ENCODE measurements at places on chromosomes 13 and 19.

- no peak for DNase-seq
- no peak overlapping the region for H3K4me3 ChIP-seq
- H3K36me3 ChIP-seq, result no peaks in the 10 kb centered on the region
- no peak overlapping the region for H3K27ac ChIP-seq
Observed at GRCh38 chr13:103772576-103772975, 706.4 kb upstream of the SLC10A2 start.

- H3K4me3 ChIP-seq, result peak overlapping the region; percentile 70
- no peak overlapping the region for H3K27ac ChIP-seq
- H3K4me1 ChIP-seq, result no peaks in the 10 kb centered on the region
- H3K27me3 ChIP-seq, result no peaks in the 10 kb centered on the region
Observed at GRCh38 chr13:37918116-37918714, 48.6 kb upstream of the TRPC4 start.

DNA sequence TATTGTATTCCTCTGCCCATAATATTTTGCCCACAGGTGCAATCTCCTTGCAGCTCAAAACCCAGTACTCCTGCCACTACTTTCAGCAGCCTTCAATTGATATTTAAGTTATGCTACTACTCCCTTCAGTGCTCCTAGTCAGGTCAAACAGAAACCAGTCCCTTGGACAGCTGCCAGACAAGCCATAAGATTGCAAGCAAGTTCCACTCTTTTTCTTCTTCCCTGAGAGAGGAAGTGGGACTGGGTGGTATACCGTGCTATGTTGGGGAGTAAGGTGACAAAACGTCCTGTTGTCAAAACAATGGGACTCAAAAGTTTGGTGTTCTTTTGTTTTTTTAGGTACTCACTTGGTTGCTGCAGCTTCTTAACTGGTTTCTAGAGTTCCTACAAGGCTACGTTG, 63.1 kb upstream of the FRY start:
- no peaks in the 10 kb centered on the region for H3K36me3 ChIP-seq
- DNase-seq, result peak; percentile 41
- H3K4me1 ChIP-seq, result peaks cover 6% of the 10 kb centered on the region
- no peak overlapping the region for H3K27ac ChIP-seq

DNA sequence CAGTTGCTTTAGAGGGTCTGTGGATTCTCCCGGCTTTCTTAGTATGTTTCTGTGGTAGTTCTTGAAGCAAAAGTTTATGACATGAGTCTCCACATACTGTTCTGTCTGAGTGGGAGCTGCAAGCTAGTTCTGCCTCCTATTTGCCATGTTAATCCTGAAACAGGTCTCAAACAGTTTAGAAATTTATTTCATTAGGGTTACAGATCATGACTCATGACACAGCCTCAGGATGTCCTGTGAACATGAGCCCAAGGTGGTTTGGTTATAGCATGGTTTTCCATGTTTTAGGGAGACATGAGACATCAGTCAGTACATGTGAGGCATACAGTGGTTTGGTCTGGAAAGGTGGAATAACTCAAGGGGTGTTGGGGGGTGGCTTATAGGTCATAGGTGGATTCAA, 77.5 kb downstream of the FNDC3A start:
- H3K27me3 ChIP-seq, result no peaks in the 10 kb centered on the region
- no peaks in the 10 kb centered on the region for H3K36me3 ChIP-seq
- DNase-seq, result no peak
- H3K4me1 ChIP-seq, result peaks cover 2% of the 10 kb centered on the region
- H3K4me3 ChIP-seq, result no peak overlapping the region

DNA sequence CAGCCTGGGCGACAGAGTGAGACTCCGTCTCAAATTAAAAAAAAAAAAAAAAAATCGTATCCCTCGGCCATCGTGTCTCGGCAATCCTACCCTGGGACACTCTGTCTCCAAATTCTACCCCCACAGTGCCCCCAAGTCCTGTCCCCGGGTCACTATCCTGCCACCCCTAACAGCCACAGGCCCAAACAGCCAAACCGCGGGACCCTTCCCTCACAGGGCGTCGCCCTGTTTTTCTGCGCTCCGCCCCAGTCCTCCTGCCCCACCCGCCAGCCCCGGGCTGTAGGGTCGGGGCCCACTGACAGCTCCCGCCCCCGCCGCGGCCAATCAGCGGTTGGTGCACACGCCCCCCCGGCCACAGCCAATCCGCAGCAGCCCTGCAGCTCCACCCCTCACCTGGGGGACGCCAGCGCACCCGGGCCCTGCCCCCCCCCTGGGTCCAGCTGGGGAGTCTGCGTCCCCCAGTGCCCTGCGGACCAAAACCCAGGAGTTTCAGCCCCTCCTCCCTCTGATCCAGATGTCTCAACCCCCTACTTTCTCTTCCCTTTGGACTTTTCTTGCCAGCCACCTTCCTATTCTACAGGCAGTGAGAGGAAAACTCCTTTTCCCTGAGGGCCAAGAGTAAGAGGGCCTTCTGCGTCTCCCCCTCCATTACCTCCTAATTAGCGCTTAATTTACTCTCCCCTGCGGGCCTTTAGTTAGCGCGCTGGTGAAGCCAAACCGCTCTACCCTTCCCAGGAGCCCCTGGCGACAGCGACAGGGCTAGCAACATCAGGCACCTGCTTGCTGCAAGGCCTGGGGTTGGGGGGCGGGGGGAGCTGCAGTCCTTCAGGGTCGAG, 1.5 kb upstream of the BCAT2 start:
- peak; percentile 68 for DNase-seq
- H3K4me3 ChIP-seq, result peak overlapping the region; percentile 47
- H3K4me1 ChIP-seq, result peaks cover 22% of the 10 kb centered on the region
- peak overlapping the region; percentile 9 for H3K27ac ChIP-seq
- peaks cover 17% of the 10 kb centered on the region for H3K36me3 ChIP-seq
- no peaks in the 10 kb centered on the region for H3K27me3 ChIP-seq

GRCh38 chr13:84844473-84844872, 954.7 kb downstream of the SLITRK6 start:
- H3K27ac ChIP-seq, result no peak overlapping the region
- no peaks in the 10 kb centered on the region for H3K4me1 ChIP-seq
- no peaks in the 10 kb centered on the region for H3K27me3 ChIP-seq

GRCh38 chr19:45146251-45146650, 14.5 kb downstream of the NKPD1 start:
- no peak for DNase-seq
- H3K27me3 ChIP-seq, result no peaks in the 10 kb centered on the region
- peaks cover 88% of the 10 kb centered on the region for H3K36me3 ChIP-seq
- no peak overlapping the region for H3K27ac ChIP-seq
- peaks cover 2% of the 10 kb centered on the region for H3K4me1 ChIP-seq

- peak overlapping the region; percentile 75 for H3K27ac ChIP-seq
- peaks cover 20% of the 10 kb centered on the region for H3K4me1 ChIP-seq
- no peak overlapping the region for H3K4me3 ChIP-seq
- peak; percentile 90 for DNase-seq
- no peaks in the 10 kb centered on the region for H3K27me3 ChIP-seq
- no peaks in the 10 kb centered on the region for H3K36me3 ChIP-seq
Observed at GRCh38 chr19:4633140-4633967, 6.0 kb upstream of the TNFAIP8L1 start.

GRCh38 chr13:111171629-111172028, 56.5 kb downstream of the ARHGEF7 start:
- H3K36me3 ChIP-seq, result peaks cover 27% of the 10 kb centered on the region
- H3K4me1 ChIP-seq, result peaks cover 10% of the 10 kb centered on the region
- H3K27me3 ChIP-seq, result no peaks in the 10 kb centered on the region
- no peak for DNase-seq

DNA sequence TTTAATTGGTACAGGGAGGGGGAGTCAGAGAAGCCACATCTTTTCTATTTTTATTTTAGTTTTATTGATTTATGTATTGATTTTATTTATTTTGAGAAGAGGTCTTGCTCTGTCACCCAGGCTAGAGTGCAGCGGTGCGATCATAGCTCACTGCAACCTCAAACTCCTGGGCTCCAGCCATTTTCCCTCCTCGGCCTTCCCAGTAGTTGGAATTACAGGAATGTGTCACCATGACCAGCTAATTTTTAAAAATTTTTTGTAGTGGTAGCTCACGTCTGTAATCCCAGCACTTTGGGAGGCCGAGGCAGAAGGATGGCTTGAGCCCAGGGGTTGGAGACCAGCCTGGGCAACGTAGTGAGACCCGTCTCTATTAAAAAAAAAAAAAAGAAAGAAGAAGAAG, 4.1 kb downstream of the IL27RA start:
- H3K4me1 ChIP-seq, result peaks cover 11% of the 10 kb centered on the region
- no peak overlapping the region for H3K4me3 ChIP-seq
- DNase-seq, result no peak
- no peak overlapping the region for H3K27ac ChIP-seq
- no peaks in the 10 kb centered on the region for H3K27me3 ChIP-seq
- no peaks in the 10 kb centered on the region for H3K36me3 ChIP-seq

- H3K27ac ChIP-seq, result no peak overlapping the region
- H3K27me3 ChIP-seq, result no peaks in the 10 kb centered on the region
- DNase-seq, result no peak
- H3K4me3 ChIP-seq, result no peak overlapping the region
Observed at GRCh38 chr13:71721104-71721503, 145.9 kb downstream of the DACH1 start.

DNA sequence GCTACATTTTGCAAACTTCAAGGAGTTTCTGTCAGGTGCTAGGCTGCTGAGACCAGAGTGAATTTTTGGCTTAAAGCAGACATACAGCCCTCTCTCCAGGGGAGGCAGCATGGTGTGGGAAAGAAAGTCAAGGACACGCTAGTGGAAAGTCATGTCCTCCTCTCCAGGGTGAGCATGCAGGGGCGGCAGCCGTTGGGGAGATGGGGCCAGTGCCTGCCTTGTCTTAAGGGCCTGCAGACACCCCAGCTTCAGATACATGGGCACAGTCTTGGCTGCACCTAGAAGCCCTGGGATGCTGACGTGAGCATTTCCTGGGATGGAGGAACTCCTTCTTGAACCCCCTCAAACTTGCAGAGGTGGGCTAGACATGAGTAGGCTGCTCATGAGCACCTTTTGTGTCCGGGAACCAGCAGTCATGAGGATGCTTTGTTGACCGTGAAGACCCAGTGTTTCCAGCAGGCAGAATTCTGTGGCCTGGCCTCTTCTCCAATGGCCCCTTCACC, 43.3 kb upstream of the PEPD start:
- H3K36me3 ChIP-seq, result no peaks in the 10 kb centered on the region
- no peak overlapping the region for H3K4me3 ChIP-seq
- no peaks in the 10 kb centered on the region for H3K27me3 ChIP-seq
- no peaks in the 10 kb centered on the region for H3K4me1 ChIP-seq

DNA sequence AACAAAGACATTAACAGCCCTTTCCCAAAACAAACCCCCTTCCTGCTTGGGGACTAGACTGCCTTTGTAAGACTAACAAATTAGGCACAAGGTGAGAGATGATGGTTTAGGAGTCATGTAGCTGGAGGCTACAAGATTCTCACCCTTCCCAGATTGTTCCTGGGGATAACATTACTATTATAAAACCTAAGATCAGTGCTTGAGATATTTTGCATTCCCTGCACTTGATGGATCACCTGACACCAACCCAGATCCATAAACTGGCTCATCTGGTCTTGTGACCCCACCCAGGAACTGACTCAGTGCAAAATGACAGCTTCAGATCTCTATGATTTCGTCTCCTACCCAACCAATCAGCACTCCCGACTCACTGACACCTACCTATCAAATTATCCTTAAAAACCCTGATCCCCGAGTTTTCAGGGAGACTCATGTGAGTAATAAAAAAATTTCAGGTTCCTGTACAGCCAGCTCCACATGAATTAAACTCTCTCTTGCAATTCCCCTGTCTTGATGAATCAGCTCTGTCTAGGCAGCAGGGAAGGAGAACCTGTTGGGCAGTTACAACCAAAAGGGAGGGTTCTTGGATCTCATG, 2.4 kb upstream of the ZNF616 start:
- H3K27me3 ChIP-seq, result no peaks in the 10 kb centered on the region
- H3K36me3 ChIP-seq, result no peaks in the 10 kb centered on the region
- H3K4me3 ChIP-seq, result no peak overlapping the region
- no peak overlapping the region for H3K27ac ChIP-seq
- H3K4me1 ChIP-seq, result no peaks in the 10 kb centered on the region
- no peak for DNase-seq

- DNase-seq, result peak; percentile 45
- H3K4me1 ChIP-seq, result peaks cover 6% of the 10 kb centered on the region
- no peaks in the 10 kb centered on the region for H3K27me3 ChIP-seq
- no peak overlapping the region for H3K4me3 ChIP-seq
- peaks cover 5% of the 10 kb centered on the region for H3K36me3 ChIP-seq
Observed at GRCh38 chr19:48419158-48419920, 25.9 kb downstream of the GRIN2D start.

DNA sequence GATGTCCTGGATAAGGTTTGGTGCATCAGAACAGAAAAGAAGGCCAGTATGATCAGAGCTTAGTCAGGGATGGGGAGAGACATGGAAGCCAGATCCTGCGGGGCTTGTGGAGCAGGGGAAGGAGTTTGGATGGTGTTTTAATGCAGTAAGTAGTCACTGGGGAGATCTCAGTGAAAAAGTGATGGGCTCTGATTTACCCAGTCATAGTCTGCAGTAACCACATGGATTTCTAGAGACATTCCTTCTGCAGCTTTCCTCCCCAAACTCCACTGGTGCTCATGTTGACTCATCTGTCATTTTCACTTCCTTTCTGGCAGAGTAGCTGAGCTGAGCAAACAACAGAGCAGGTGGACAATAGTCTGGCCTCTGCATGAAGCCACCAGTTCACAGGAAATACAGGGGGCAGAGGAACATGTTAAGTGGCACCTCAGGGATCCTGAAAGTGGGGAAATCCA, 144.1 kb downstream of the DPF1 start:
- peaks cover 11% of the 10 kb centered on the region for H3K4me1 ChIP-seq

DNA sequence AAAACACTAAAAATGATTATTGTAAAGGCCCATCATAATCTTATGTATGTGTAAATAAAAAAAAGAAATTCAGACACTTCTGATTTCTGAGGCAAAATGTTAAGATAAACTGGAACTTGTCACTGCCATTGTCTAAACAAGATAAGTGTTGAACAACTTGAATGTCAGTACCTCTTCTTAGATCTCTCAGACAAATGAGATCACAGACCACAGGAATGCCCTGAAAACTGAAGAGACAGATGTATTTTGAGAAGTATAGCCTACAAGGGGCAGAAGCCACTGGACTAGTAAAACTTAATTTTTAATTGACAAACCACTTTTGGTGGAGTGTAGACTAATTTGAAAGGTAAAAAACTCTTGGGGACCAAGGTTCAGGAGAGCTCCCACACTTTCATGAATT, 375.5 kb upstream of the SLITRK5 start:
- peak; percentile 53 for DNase-seq
- H3K27ac ChIP-seq, result no peak overlapping the region
- H3K4me3 ChIP-seq, result no peak overlapping the region
- H3K27me3 ChIP-seq, result no peaks in the 10 kb centered on the region
- no peaks in the 10 kb centered on the region for H3K4me1 ChIP-seq

- no peaks in the 10 kb centered on the region for H3K27me3 ChIP-seq
- H3K36me3 ChIP-seq, result no peaks in the 10 kb centered on the region
- no peak for DNase-seq
- no peaks in the 10 kb centered on the region for H3K4me1 ChIP-seq
- H3K27ac ChIP-seq, result no peak overlapping the region
Observed at GRCh38 chr13:77465603-77466195, 69.8 kb upstream of the SCEL start.

DNA sequence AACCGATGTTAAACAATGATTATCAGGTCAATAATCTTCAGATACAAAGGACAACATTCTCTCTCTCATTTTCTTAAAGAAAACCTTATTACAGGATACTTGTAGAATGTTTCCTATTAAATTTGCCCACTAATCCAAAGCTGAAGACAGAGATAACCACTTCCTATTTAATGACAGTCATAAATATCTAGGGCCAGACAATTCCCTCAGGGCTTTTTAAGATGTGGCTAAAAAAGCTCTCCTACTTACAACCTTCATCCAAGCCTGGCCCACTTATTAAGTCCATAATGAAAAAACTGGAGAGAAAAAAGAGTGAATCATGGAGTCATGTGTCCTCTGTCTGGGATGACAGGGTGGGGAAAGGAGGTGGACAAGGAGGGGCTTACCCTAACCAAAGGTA, 235.9 kb downstream of the KLF12 start:
- no peak overlapping the region for H3K27ac ChIP-seq
- H3K4me3 ChIP-seq, result no peak overlapping the region
- peak; percentile 10 for DNase-seq
- no peaks in the 10 kb centered on the region for H3K27me3 ChIP-seq
- no peaks in the 10 kb centered on the region for H3K36me3 ChIP-seq

Data from mesenchymal stem cell (in vitro differentiated cells and primary cell).